Activated CD8-positive, alpha-beta memory T cell treated with anti-CD3 and anti-CD28 coated beads for 4 hours (primary cell): ENCODE measurements at places on chromosomes 16 and 17.

GRCh38 chr16:47236716-47237115 lies 93.0 kb upstream of the NETO2 start:
- no peak for DNase-seq

DNA sequence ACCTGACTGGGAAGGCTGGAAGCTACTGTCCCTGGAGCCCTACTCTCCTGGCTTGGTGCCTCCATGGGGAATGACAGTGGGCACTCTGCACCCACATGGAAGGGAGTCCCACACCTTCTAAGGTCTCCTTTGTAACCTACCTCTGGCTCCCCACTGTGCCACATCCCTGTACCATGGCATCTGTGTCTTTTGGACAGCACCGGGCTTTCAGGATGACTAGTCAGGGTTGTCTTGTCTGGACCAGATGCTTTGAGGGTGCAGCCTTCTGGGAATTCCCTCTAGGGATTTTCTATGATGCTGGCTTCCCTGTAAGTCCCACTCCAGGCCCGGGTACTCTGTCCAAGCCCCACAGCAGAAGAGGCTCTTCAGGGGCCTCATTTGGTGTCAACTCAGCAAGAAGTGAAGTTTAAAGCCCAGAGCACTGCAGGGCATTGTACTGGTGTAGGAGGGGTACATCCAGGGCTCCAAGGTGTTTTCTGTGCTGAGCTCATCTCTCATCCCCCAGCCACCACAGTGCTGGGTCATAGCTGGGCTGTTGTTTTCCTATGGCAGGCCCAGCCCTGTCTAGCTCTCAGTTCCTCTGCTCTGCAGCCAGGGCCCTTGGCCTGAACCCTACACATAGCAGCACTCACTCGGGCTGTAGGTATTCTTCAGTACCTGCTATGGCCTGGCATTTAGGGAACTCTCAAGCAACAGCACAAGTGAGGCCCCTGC lies 255.3 kb downstream of the CPPED1 start:
- DNase-seq: no peak

DNA sequence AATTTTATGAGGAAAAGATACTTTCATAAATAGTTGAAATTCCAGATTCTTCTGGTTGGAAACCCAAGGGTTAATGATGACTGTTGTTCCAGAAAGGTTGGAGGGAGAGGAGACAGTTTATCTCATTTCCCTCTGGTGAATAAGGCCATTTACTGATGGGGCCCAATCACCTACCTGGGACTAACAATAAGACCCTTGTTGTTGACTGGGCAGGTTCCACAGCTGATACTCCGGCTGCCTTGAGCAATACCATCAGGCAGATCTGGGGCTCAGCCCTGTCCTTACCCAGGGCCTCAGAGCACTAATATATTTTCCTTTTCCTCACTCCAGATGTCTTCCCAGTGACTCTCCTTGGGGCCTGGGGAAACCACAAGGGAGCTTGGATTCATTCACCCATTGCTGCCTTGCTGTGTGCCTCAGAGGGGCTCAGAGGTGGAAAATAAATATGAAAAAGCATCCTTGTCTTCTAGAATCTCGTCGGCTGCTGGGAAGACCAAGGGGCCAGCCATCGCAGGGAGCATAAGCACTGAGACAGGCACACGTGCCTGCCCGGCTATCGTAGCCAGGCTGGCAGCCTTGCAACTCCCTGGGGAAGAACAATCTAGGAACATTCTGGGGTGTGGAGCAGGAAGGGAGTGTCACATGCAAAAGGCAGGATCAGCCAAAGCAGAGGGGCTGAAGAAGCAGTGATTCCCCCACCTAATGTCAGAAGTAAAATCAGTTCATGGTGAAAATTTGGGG lies 54.4 kb downstream of the MPRIP start:
- no peak for DNase-seq

DNA sequence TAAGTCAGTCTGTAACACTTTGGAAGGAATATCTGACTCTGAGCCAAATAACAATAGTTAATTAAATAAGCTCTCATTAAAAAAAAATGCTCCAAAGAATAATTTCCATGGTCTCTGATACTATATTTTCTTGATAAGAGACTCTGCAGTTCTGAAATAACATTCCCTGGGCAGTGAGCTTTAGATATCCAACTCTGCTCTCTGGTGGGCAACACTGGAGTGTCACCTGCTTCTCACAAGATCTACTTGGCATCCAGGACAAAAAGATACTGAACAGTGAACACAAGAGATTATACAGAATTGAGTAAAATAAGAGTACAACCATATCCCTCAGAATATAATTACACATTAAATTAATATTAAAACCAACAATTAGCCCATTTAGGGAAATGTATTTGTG lies 13.7 kb downstream of the BLMH start:
- no peak for DNase-seq

DNA sequence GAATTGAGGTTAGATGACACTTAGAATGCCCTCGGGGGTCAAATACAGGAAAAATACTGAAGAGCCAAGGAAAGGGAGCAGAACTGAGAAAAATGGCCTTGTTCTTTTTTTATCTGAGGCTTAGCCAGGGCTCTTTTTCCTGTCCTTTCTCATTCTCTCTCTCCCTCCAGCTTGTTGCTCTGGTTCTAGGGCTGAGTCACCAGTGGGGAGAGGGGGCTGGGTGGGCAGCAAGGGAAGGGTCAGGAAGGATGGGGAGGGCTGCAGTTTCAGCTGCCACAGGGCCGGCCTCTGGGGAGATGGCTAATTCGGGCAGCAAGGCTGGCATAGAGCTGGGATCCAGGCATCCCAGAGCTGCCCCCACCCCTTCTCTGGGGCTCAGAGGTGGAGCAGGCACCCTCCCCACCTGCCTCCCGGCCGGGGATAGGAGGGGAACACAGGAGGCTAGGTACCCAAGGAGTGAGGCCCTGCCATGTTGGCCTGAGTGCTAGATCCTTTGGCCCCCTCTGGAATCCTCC lies 3.9 kb downstream of the ITGA3 start:
- DNase-seq: no peak

DNA sequence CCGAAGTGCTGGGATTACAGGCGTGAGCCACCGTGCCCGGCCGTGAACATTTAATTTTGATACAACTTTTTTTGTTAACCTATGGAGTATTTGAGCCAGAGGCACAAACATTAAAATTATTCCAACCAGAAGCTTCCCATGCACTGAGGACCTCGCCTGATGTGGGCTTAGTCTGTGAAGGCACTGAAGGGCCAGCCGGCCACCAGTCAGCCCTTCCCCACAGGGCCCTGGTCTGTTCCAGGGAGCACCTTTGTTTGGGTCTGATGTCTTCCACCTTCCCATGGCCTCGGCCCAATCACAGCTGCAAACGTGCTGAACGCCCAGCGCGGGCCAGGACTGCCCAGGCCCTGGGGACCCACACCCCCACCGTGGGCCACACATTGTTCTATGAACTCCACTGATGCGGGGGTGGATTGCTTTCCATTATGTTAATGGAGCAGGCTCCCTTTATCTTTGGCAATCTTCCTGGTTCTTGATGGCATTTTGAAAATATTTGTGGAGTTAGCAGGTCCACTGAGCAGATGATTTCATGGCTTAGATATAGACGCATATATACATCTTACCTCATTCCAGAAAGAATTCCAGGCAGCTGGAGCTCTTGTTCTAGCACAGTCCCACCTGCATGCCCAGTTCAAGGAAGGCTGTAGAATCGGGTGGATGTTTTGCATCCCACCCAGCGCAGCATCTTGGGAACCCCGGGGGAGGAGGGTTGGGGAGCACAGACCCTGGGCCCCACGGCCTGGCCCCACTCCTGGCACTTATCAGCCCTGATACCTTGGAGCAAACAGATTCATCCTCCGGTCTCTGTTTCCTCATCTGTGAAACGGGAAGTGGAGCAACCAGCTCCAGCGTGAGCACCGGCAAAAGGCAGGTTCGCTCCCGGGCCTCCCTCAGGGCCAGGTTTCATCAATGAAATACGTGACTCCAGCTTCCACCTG lies 14.5 kb downstream of the SPIRE2 start:
- no peak for DNase-seq

DNA sequence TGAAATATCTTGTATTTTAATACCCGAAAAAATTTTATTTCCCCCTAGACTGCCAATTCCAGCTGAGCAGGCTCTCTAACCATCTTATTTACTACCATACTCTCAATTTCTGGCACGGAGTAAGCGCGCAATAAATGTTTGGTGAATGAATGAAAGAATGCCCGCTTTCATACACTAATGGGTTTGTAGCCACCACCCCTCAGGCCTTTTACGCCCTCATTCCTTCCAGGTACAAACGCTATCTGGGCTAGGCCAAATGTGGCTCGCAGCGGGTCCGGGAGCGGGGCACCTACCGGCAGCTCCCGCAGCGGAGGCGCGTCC lies 536 bp upstream of the PLD2 start:
- DNase-seq: no peak

DNA sequence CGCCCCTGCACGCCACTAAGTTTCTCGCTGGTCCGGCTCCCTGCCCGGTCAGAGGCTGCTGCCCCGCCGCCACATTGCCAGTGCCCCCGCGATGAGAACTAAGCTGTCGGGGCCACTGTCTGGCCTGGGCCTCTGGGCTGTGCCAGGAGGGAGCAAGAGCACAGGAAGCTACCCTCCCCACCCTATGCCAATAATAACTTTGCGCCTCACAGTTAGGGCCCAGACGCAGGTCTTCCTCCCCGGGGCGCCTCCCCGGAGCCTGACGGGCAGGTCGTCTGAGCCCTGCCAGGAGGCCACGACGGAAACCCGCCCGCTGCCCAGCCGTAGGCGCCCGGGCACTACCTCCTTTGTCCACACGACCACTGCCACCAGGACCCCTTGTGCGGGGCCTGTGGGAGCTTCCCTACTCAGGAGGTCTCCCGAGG lies 1.5 kb downstream of the ZFPM1 start:
- DNase-seq: no peak

DNA sequence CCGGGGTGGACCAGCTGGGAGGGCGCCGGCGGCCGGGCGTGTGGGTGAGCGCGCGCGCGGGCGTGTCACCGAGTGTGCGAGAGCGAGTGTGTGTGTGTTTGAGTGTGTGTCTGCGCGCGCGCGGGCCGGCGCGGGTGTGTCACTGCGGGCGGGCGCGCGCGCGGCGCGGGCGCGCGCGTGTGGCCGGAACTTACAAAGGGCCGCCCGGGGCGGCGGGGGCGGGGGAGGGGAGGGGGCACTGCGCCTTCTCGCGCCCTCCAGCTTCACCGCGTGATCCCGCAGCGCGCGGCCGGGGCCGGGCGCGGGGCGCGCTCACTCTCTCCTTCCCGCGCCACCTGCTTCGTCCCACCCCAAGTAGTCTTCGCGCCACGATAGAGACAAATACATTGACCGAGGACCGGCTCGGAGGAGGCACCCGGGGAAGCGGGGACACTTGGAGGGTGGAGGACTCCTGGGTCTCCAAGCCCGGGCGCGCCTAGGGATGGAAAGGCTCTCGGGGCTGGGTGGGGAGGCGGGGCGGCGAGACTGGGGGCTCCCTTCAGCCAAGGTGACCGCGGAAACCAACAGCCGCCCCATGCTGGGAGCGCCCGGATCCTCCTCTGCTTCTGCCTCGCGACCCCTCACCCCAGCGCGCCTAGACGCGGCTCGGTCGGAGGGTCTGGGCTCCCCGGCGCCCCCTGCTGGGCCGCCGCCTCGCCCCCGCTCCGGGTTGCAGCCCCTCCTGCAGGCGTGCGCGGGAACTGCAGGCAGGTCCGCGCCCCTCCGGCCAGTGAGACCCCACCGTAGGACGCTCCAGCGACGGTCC lies at the start of gene SRCIN1:
SRCIN1 (minus strand) TSS at position 112 of the 805 bp plus-strand sequence. CDS start 247 bp downstream, outside the sequence.
- DNase-seq: no peak

- no peak for DNase-seq
Observed at GRCh38 chr17:42708588-42708987, 26.3 kb downstream of the CNTNAP1 start.

- no peak for DNase-seq
Observed at GRCh38 chr17:69501591-69502468, 87.3 kb downstream of the MAP2K6 start.

DNA sequence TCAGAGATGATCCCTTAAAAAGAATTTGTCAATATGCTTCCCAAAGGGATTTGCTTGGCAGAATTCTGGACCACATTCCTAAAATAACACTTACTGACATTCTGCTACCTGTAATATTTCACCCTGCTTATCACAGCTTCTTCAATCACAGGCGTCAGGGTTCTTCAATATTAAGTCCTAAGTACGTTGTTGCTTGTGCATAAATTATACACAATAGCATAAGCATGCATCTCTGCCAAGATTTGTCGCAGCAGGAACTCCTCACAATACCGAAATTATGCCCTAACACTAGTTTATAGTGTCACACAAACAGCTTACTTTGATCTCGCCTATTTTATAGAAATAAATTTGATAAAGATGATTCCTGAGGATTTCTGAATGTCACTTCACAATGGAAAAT lies 48.9 kb downstream of the UBE2G1 start:
- no peak for DNase-seq

DNA sequence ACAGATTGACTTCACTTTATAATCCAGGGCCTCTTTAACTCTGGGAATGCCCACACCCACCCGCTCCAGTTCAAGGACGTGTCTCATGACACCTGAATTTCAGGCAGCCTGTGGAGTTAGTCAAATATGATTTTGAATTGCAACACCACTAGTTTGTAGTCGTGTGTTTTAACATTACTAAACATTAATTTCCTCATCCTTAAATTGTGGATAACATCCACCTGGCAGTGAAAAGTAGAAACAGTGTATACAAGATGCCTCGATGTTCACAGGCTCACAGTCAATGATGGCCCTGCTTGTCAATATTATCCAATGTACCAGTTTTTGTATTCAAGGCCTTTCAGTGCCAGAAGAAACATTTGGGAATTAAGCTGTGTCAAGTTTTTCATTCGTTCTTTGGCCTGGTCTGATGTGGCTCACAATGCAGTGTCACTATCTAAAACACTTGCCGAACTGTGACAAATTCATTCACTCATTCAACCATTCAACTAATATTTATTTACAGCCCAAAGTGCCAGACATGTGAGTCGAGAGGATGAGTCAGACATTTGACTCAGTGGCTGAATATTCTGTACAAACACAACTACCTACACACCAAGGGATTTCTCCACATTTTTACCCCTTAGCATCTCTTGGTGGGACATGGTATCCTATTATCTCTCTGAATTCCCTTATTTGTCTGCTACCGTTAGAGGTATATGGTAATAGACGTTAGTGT lies 1.4 kb downstream of the MEIOB start:
- DNase-seq: no peak

GRCh38 chr17:57622683-57623433 lies 122.2 kb downstream of the CCDC182 start:
- DNase-seq: no peak

DNA sequence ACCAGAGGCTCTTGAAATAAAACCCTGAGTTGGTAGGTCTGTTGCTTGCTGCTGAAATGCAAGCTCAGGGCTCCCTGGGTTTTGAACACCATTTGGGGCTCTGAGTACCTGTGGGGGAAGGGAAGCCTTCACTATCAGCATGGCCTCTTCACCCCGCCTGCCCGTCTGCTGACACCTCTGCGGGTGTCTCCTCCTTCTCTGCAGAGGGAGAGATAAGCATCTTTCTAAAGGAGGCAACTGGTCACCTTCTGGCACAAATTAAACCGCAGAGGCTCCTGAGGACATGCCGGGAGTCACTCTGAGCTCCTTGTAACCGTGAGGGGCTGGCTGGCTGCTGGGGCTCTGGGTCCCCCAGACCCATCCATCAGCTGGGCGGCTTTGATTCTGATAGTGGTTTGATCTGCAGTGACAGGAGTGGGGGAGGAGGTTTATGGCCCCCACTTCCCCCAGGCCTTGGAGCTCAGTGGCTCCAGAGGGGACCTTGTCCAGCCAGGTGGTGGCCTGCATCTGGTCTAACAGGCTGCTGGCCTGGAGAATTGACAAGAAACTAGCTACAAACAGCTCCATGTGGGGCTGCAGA lies 123.5 kb downstream of the IRF8 start:
- no peak for DNase-seq
